ENCODE measurements at places on chromosomes 16 and 17.
A peak's percentile ranks its signal among the peaks of the same experiment; 100 is the strongest.

GRCh38 chr16:11679941-11680911 lies 12.0 kb downstream of the SNN start:
- H3K27ac ChIP-seq = no peak overlapping the region
- peaks cover 46% of the 10 kb centered on the region for H3K36me3 ChIP-seq
- no peak overlapping the region for H3K4me3 ChIP-seq
- H3K4me1 ChIP-seq = peaks cover 25% of the 10 kb centered on the region
- H3K27me3 ChIP-seq = no peaks in the 10 kb centered on the region

- peaks cover 4% of the 10 kb centered on the region for H3K4me1 ChIP-seq
- no peak for DNase-seq
- H3K27ac ChIP-seq = no peak overlapping the region
- H3K36me3 ChIP-seq = no peaks in the 10 kb centered on the region
Observed at GRCh38 chr16:83134638-83135037, 507.9 kb downstream of the CDH13 start.

DNA sequence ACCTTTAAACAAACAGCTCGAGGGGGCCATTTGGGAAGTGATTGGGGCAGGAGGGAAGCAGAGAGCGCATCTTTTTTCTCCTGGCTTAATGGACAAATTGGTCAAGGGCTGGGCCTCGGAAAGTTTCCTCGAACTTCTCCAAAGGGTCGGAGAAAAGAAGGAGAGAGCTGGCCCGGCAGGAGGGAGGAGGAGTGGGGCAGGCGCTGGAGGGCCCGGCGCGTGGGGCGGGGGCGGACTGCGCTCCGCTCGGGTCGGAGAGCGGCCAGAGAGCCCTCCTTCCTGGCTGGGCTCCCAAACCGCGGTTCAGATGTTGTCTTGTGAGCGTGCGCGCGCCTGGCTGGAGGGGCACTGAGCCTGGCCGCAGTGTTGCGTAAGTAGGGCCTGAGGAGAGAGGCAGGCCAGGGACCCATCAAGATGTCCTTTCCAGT lies 1.2 kb downstream of the MMP2 start:
- no peak overlapping the region for H3K4me3 ChIP-seq
- H3K27ac ChIP-seq = no peak overlapping the region
- H3K4me1 ChIP-seq = peaks cover 3% of the 10 kb centered on the region
- no peaks in the 10 kb centered on the region for H3K36me3 ChIP-seq
- peaks cover 2% of the 10 kb centered on the region for H3K27me3 ChIP-seq

DNA sequence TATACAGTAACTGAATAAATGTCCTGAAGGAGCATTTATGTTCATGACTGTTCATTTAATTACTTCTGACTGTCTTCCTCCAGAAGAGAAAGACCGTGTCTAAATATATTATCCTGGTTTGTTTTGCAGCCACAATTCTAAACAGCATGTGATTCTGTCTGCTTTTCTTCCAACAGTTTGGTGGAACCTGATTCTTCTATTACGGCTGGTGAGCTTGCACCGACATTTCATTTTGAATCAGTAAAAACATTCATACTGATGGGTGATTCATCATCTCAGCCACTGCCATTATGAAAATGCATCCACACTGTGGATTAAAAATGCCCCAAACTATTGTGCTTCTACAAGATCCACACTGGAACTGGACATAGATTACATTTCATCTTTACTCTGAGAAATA lies 16.9 kb downstream of the KNOP1 start:
- no peak overlapping the region for H3K4me3 ChIP-seq
- peaks cover 10% of the 10 kb centered on the region for H3K36me3 ChIP-seq
- DNase-seq = no peak
- peaks cover 9% of the 10 kb centered on the region for H3K4me1 ChIP-seq
- H3K27me3 ChIP-seq = no peaks in the 10 kb centered on the region

DNA sequence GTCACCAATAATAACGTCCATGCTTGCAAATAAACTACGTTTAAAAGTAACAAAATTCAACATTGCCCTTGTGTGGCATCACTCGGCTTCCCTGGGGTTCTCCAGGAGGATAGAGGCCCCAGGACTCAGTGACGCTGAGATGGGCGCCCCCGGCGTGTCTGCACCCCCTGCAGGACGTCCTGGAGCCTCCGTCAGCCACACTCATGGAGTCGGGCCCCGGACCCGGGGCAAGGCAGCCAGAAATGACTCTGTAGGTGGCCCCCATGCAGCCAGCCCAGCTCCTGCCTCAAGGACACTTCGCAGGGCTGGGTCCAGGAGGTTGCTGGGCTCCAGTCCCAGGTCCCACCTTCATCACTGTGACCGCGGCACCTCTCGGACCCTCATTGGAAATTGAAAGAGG lies 16.6 kb upstream of the ACSF3 start:
- no peak overlapping the region for H3K4me3 ChIP-seq
- no peaks in the 10 kb centered on the region for H3K36me3 ChIP-seq
- DNase-seq = no peak
- no peak overlapping the region for H3K27ac ChIP-seq
- no peaks in the 10 kb centered on the region for H3K4me1 ChIP-seq
- no peaks in the 10 kb centered on the region for H3K27me3 ChIP-seq

DNA sequence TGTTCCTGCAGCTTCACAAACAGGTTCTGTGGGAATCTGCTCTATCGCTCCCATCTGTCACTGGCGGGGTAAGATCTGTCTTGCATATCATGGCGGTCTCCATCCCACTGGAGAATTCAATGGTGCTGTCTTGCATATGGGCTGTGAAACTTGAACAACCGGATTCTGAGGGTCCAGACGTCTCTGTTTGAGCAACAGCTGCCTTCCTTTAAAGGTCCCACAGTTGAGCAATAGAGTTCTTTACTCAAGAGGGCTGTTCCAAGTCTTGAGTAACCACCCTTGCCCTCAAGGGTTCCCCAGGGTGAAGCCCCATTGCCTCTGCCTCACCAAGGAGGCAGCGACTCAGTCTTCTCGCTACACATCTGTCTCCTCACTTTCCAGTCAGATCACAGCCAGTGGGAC lies 50.8 kb downstream of the ZFHX3 start:
- H3K4me1 ChIP-seq = peaks cover 7% of the 10 kb centered on the region
- H3K27ac ChIP-seq = no peak overlapping the region
- H3K4me3 ChIP-seq = no peak overlapping the region
- H3K27me3 ChIP-seq = no peaks in the 10 kb centered on the region

DNA sequence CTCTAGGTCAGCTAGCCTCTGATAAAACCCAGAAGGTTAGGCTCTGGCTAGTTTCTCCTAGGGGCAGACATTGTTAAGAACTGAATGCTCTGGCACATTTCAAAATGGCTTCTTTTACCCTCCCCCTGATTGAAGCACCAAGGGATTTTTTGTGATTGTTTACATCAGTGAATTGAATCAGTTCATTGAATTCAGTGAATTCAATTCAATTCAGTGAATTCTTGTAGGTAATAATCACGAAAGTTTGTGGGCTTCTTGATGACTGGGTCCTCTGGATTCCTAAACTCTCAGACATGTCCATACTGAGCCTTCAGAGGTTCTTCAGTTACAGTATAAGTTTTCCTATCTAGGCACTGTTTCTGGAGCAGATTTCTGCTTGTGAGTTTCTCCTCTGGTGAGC lies 135.2 kb upstream of the ELAC2 start:
- no peak overlapping the region for H3K27ac ChIP-seq
- H3K4me1 ChIP-seq = no peaks in the 10 kb centered on the region
- H3K27me3 ChIP-seq = no peaks in the 10 kb centered on the region
- H3K36me3 ChIP-seq = no peaks in the 10 kb centered on the region

GRCh38 chr16:27650073-27650701 lies 100.2 kb downstream of the KATNIP start:
- no peaks in the 10 kb centered on the region for H3K36me3 ChIP-seq
- H3K27ac ChIP-seq = no peak overlapping the region
- H3K4me1 ChIP-seq = no peaks in the 10 kb centered on the region
- no peak overlapping the region for H3K4me3 ChIP-seq
- H3K27me3 ChIP-seq = no peaks in the 10 kb centered on the region
- no peak for DNase-seq

DNA sequence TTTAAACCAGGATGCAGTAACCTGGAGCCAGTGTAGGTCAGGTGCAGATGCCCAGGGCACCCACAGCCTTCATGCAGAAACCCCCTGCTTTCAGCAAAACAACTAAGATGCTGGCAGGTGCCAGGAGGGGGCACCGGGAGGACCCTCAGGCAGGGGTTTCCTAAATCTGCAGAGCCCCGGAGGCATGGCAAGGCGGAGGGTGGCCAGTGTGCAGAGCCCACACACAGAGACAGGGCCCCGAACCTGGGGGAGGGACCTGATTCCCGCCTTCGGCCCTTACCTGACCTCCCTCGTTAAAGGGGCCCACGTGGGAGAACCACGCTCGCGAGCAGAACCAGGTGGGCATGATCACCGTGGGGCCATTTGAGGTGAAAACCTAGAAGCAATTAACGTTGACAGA lies 114.0 kb upstream of the METRNL start:
- H3K4me1 ChIP-seq = no peaks in the 10 kb centered on the region
- no peaks in the 10 kb centered on the region for H3K36me3 ChIP-seq
- no peak for DNase-seq
- no peaks in the 10 kb centered on the region for H3K27me3 ChIP-seq
- no peak overlapping the region for H3K4me3 ChIP-seq
- no peak overlapping the region for H3K27ac ChIP-seq

DNA sequence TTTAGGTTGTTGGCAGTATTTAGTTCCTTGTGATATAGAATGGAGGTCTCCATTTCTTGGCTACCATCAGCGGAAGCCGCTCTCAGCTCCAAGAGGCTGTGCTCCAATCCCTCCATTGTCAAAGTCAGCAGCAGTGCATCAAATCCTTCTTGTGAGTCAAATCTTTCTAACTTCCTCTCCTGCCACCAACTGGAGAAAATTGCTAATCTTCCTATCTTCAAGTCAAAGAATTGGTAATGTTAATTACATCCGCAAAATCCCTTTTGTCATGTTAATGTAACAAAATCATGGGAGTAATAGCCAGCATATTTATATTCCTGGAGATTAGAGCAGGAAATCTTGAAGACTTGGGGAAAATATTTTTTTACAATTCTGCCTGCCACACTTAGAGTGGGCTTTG lies 436.4 kb upstream of the DYNLRB2 start:
- DNase-seq = no peak
- no peak overlapping the region for H3K27ac ChIP-seq
- no peaks in the 10 kb centered on the region for H3K27me3 ChIP-seq
- H3K36me3 ChIP-seq = no peaks in the 10 kb centered on the region
- H3K4me1 ChIP-seq = no peaks in the 10 kb centered on the region

DNA sequence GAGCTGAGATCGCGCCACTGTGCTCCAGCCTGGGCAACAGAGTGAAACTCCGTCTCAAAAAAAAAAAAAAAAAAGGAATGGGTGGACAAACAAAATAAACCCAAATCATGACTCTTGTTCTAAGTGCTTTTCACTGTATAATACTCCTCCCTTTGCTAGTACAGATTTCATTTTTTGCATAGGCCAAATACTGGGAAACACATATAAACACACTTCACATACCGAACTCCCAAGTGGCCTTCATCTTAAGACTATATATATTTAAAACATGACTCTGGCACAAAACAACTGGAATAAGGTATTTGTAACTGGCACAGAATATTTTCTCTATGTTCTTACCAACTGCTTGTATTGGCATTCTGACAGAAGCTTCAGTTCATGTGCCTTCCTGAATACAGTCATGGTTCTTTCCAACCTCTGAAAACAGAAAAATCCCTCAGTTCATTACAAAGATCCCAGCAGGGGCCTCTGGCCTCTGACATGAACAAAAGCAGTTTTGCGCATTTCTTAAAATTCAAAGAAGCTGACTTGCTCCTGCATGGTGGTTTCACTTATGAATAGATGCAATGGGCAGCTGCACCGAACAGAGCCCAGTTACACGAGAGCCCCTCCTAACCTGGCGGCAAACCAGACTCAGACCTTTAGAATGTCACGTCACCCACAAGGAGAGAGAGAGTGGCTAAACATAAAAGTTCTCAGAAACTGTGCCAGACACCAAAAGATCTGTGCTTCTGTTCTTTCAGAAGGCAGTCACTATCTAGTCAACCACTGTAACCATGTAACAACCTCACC lies 19.1 kb upstream of the COPRS start:
- no peak for DNase-seq
- H3K4me3 ChIP-seq = no peak overlapping the region
- H3K4me1 ChIP-seq = no peaks in the 10 kb centered on the region
- no peaks in the 10 kb centered on the region for H3K27me3 ChIP-seq
- H3K27ac ChIP-seq = no peak overlapping the region

GRCh38 chr17:43545383-43545632 lies 832 bp downstream of the ETV4 start:
- H3K36me3 ChIP-seq = no peaks in the 10 kb centered on the region
- no peak for DNase-seq
- peak overlapping the region; percentile 45 for H3K4me3 ChIP-seq
- peaks cover 3% of the 10 kb centered on the region for H3K27me3 ChIP-seq
- peaks cover 27% of the 10 kb centered on the region for H3K4me1 ChIP-seq
- H3K27ac ChIP-seq = no peak overlapping the region

DNA sequence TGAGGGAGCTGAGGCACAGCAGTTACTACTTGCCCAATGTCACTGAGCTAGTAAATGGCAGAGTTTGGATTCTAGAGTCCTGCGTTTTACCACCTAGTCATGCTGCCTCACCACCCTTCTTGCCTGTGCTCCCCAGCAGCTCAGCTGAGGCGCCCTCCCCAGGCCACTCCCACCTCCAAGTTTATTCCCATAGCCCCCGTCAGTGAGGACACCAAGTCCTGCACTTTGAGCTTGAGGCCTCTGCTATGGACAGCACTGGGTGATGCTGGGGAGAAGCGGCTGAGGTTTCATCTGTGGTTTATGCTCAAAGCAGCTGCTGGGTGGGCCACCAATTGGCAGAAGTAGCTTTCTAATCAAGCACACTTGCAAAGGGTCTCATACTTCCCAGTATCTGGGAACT lies 36.7 kb downstream of the TMEM238L start:
- no peak overlapping the region for H3K4me3 ChIP-seq
- no peaks in the 10 kb centered on the region for H3K4me1 ChIP-seq
- DNase-seq = no peak
- H3K27me3 ChIP-seq = no peaks in the 10 kb centered on the region
- H3K27ac ChIP-seq = no peak overlapping the region
- H3K36me3 ChIP-seq = no peaks in the 10 kb centered on the region

- DNase-seq = no peak
- H3K4me1 ChIP-seq = peaks cover 7% of the 10 kb centered on the region
- peak overlapping the region; percentile 28 for H3K27ac ChIP-seq
- H3K27me3 ChIP-seq = no peaks in the 10 kb centered on the region
- no peak overlapping the region for H3K4me3 ChIP-seq
Observed at GRCh38 chr16:84718-85406, 6.8 kb downstream of the MPG start.

DNA sequence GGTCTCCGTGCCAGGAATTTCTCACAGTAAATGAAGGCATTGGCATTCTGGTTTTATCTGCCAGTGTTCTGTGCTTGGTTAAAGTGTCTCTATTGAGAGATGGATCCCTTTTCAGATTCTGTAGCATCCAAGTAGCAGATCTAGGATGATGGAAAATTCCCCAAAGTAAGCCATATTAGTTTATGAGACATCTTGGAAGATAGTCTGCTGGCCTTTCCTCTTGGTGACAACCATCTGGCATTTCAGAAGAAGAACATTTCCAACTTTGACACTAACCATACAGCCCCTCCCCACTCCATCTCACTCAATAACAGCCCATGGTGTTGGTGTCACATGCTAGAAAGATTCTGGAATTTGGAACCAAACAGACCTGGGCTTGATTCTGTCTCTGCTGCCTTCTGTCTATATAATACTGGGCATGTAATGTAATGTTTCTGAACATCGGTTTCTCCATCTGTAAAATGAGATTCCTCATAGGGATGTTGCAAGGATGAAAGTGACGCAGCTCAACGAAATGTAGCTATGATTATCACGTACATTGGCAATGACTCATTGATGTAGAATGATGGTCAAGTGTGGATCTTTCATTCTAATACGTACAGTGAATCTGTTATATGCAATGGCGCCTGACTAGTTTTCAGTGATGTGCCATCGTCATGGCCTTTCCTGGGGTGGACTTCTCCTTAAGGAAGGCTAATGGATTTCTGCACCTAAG lies 32.6 kb upstream of the PIRT start:
- no peaks in the 10 kb centered on the region for H3K4me1 ChIP-seq
- no peak overlapping the region for H3K4me3 ChIP-seq
- DNase-seq = no peak
- H3K36me3 ChIP-seq = no peaks in the 10 kb centered on the region
- no peaks in the 10 kb centered on the region for H3K27me3 ChIP-seq

Measured in liver (tissue), 10 donors.